ENCODE measurements at places on chromosomes 13 and 19.

- no peak for DNase-seq
These were observed 275.2 kb upstream of the EDNRB start for GRCh38 chr13:78193846-78194245.

DNA sequence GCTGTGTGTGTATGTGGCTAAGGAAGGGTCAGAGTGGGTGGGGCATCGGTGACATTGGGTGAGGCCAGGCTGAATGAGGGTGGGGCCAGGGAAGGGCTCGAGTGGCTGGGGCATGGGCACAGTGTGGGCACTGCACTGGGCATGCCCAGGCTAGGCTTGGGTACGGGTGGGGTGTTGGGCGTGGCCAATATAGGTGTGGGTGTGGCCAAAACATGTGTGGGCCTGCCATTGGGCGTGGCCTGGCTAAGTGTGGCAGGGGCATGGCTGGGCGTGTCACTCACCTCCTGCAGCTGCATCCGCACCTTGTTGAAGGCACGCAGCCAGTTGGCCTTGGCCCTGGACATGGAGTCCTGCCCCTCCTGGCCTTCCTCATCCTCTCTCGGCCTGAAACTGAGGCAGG, 33.2 kb downstream of the UNC13A start:
- no peak for DNase-seq

DNA sequence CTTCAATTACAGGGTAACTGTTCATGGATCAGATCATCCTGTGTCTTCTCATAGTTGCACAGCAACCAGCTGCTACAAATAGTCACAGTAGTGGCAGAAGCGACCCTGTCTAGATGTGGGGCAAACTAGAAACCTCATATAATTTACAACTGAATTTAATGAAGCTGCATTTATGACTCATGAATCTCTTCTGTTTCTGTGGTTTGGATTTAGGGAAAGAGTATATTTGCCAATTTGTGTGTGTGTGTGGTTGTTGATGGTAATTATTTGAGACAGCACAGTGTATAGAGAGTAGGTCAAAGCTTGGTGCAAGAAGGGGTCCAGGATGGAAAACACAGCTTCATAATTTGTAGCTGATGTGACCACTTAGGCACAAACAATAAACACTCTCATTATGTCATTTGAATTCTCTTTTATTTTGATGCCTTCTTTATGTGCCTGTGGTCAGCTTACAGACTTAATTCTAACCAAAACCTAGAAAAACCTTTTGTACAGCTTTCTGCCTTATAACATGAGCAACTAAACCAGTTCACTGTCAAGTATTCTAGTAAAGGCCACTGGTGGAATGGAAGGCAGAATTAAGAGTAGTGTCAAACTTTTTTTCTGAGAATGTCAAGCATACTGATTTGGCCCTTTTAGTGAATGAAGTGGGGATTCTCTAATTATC, 218.1 kb downstream of the TBC1D4 start:
- DNase-seq, result no peak

DNA sequence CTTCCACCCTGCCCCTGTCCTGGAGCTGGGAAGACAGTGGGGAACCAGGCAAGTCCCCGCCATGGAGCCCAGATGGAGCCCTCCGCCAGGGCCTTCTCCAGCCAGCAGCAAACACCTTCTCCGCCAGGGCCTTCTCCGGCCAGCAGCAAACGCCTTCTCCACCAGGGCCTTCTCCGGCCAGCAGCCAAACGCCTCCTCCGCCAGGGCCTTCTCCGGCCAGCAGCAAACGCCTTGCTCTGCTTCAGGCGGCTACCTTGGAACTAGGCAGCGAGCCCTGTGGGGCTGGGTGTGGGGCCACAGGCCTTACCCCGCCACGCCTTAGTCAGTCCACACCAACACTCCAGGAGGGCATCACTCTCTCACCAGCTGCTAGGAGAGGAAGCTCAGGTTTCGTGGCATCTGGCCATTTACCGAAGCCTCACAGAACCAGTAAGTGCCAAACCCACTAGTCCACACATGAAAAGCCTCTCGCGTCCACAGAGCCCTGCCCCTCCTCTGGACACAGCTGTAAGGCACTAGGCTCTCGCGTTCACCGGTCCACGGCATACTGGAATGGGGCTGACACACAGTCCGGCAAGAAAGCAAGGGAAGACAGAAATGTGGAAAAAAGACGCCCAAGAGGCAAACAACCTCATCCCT, 41.0 kb downstream of the MLLT1 start:
- DNase-seq, result no peak

DNA sequence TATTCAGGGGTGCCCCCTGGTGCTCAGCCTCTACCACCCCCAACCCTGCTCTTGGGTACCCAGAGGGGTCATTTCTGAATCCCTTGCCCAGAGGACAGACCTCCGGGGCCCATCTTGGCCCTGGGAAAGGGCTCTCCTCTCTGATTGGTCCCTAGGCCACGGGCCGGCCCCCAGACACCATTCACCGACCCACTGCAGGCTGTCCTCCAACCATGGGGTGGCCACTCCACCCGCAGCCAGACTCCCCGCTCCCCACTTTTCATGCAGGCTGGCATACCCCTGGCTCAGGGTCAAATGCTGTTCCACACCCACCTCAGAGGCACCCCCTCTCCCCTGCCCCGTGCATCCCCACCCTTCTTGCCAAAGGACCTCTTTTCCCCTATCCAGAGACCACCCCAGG, 14.8 kb downstream of the SMIM24 start:
- DNase-seq, result no peak

- no peak for DNase-seq
These were observed 7.1 kb downstream of the CD37 start for GRCh38 chr19:49342291-49342721.

DNA sequence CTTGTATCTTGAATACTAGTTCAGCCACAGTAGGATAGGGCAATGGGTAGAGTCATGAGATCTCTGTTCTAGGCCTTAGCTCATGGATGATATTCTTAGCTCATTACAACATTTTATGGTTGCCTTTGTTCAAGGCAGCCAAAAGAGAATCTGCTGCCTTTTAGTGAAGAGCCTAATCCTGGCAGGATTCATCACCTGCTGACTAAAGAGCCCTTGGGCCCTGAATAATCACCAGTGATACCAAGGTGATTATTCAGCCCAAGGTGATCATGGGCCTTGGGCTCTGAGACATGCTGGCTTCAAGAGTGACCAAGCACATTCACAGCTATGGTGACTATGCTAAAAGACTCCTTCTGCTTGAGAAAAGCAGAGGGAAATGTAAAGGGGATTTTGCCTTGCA, 143.3 kb upstream of the MYO16 start:
- DNase-seq, result no peak

- DNase-seq, result no peak
These were observed 35.5 kb downstream of the DOT1L start for GRCh38 chr19:2199215-2199614.

DNA sequence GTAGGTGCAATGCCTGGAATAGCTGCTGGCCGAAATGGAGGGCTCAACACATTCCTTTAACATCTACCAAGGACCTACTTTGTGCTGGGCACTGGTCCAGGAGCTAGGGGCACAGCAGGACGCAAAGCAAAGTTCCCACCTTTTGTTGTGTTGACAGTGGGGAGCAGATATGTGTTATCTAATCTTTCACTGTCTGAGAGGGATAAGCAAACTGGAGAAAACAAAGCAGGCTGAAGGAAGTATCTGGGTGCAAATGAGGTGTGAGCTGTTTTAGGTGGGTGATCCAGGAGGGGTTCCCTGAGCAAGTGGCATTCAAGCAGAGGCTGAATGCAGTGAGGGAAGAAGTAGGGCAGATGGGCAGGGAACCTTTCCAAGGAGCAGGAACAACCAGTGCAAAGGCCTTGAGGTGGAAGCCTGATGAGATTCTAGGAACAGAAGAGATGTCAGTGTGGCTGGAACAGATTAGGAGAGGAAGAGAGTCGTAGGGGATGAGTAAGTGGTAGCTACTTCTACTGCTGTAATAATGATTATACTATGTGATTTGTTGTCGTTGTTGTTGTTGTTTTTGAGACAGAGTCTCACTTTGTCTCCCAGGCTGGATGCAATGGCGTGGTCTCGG, 2.2 kb upstream of the PLAUR start:
- DNase-seq, result no peak

DNA sequence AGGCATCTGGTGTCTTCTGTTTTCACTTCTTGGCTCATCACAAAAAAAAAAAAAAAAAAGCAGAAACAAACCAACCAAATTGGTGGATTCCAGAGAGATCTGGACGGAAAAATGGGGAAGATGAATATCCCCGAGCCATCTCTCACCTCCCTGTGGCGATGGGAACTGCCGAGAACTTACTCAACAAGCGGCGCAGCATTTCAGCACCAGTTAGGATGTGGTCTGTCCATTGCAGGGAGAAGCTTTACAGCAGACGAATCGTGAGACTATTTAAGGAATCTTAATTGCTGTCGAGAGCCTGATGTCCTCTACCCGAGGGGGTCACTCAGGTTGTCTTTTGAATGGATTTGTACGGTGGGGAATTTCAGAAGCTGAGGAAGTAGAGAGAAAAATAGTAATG, 17.3 kb upstream of the KDM4B start:
- DNase-seq, result no peak

DNA sequence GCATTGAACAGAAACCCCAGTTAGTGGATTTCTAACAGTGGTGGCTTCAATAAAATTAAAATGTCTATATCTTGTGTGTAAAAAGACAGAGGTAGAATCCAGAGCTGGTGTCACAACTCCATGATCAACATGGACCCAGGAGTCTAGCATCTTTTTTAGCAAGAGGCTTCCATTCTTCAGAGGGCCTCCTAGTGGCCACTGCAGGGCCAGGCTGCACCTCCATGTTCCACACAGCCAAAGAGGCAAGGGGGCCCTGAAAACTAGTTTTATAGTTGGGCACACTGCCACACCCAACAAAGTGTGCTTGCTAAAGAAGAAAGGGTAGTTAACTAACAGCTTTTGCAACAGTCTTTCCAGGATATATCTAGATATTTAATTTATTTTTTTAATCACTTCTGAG, 12.9 kb downstream of the N4BP2L1 start:
- DNase-seq, result no peak

DNA sequence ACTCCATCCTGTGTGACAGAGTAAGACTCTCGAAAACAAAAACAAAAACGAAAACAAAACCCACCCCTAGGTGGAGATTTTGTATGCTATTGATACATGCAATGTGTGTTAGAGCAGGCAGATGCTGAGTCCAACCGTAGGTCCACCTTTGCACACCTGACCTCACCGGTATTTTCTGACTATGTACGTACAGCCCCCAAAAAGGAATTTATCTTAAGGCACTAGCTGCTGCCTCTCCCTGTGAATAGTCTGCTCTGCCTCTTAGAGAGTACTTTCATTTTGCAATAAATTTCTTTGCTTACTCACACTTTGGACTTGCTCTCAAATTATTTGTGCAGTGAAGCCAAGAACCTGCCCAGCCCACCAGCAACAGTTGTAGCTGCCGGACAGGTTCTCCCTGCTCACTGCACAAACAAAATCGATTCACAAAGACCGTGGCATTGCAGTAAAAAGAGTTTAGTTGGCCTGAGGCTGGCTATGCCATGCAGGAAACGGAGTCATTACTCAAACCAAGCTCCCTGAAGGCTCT, 8.2 kb upstream of the ZNF77 start:
- DNase-seq, result no peak

DNA sequence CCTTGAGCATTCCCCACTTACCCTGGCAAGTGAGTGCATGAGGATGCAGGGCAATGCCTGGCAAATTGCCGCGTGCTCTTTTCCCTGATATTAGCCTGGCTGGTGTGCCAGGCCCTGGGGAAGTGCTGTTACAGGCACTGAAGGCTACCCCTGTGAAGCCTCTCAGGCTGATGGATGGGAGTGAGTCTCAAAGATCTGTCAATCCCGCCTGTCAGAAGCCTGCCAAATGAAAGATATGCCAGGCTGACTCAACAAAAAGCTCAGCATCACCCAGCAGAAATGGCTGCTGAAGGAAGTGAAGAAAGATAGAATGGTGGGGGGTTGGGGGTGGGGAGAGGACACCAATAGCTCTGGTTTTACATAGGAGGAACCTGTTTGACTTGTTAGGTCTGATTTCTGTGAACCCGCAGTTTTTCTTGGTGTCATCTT, 112.1 kb downstream of the LACC1 start:
- DNase-seq, result no peak

GRCh38 chr13:113456116-113456702, 2.9 kb upstream of the ADPRHL1 start:
- no peak for DNase-seq

DNA sequence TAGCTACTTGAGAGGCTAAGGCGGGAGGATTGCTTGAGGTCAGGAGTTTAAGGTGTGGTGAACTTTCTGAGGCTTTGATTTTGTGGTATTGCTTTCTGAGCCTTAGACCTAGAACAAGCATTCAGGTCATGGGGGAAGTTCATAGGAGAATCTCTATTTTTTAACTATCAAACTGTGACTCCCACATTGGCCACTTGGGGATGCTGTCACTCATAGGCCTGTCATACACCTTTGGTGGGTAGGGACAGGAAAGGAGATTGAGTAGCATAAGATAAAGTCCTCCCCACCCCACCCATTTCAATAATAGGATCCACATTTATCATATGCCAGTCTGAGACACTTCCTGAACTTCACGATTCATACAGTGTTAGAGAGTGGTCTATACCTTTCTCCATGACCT, 41.9 kb upstream of the PSG2 start:
- DNase-seq, result no peak

- no peak for DNase-seq
These were observed 2.3 kb downstream of the CEACAM18 start for GRCh38 chr19:51480590-51480989.

DNA sequence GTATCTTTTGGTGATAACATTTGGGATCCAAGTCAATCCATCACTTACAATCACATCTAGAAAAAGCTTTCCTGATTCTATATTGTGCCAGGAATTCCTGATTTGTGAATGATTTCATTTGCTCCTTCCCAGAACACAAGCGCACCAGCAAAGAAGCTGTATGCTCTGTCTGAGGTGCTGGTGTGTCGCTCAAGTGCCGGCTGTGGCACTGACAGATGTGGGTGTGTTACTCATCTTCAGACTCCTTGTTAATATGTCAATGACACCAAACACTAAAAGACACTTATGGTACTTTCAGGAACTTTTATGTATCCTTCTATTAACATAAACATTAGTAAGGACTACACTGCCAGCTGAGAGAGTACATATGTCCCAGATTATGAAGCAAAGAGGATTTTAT, 429.1 kb downstream of the ITGBL1 start:
- no peak for DNase-seq

DNA sequence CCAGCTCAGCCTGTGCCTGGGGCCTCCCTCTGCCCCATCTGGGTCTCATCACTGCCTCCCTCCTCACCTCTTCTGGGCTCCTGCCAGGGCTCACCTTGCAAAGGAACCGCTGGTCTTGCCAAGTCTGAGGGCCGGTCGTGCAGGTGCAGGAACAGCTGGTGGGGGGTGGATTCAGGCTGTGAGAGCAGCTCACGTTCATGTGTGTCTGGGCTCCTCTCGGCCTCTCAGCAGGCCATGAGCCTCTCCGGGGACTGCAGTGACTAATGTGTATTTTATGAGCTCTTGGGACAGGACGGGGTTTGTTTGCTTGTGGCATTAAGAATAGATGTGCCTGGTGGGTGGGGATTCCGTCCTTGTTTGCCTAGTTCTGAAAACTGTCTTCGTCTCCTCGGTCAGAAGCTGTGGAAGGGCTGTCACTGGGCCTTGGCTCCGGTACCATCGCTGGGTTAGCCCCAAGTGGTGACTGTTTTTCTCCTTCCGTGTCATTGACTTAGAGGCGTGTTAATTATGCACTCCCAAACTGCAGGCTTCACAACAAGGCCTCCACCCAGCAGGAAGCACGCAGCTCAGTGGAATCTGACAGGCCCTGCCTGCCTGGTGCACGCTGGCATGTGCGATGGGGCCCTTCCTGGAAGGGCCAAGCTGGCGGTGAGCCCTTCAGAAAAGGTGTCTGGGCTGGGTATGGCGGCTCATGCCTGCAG, 77.6 kb downstream of the KDM4B start:
- no peak for DNase-seq
